Naive B cell (primary cell): ENCODE measurements at places on chromosomes 1 and 21. TPM values are rescaled to one million over a fixed set of nuclear protein-coding genes. Genes with fewer than 3 reads are reported as not detected.

- H3K27ac ChIP-seq: no peak overlapping the region
- H3K4me3 ChIP-seq: no peak overlapping the region
- DNase-seq: no peak
- H3K27me3 ChIP-seq: no peaks in the 10 kb centered on the region
- no peaks in the 10 kb centered on the region for H3K36me3 ChIP-seq
- no peaks in the 10 kb centered on the region for H3K4me1 ChIP-seq
Measured at GRCh38 chr21:15285556-15285955, 220.8 kb upstream of the NRIP1 start.

The APCS gene
- polyA plus RNA-seq: not detected

- no peak overlapping the region for H3K4me3 ChIP-seq
- H3K4me1 ChIP-seq: no peaks in the 10 kb centered on the region
- H3K27me3 ChIP-seq: no peaks in the 10 kb centered on the region
- H3K27ac ChIP-seq: no peak overlapping the region
- no peaks in the 10 kb centered on the region for H3K36me3 ChIP-seq
Measured at GRCh38 chr1:79737193-79737592, 730.7 kb upstream of the ADGRL4 start.

DNA sequence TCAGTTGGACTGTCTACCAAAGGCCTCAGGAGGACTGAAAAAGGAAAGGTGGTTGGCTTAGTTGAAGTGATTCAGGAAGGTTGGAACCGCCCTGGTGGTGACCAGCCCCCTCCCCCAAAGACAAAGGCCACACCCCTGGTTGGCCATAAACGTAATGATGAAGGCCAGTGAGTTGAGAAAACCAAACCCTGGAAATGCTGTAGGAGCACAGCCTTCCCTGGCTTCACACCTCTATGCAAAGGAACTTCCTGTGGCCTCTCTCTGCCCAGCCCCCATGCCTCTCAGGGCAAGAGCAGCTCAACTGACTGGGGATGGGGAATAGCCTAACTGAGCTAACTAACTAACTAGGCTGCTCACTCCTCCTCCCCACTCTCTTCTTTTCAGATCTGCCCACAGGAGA lies 90.4 kb downstream of the NPHP4 start:
- no peaks in the 10 kb centered on the region for H3K36me3 ChIP-seq
- H3K4me3 ChIP-seq: no peak overlapping the region
- no peak for DNase-seq
- H3K27me3 ChIP-seq: no peaks in the 10 kb centered on the region
- H3K4me1 ChIP-seq: no peaks in the 10 kb centered on the region

DNA sequence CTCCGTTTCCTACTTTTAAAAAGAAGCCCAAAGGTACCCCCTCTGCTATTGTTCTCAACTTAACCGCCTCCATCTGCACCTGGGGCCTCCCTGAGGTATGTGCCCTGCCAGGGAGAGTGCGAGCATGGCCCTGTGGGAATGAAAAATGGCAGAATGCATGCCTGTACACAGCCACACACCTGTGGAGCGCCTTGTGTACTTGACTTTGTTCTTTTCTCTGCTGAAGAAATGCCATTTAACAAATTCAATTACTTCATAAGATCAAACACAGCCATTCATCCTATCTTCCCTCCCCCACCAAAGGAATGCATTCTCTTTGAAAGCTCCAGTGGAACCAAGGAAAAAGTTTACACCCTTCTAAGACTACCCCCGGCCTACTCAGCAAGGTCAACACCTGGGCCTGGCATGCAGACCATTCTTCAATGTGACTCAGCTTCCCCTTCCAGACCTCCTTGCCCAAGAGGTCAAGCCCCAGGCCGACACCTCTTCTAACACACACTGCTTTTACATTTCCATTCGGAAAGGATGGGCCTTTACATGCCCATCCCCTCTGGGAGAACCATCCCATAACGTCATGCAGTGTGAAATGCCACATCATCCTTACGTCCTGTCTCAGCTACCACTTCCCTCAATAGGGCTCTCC lies 123.7 kb downstream of the SMYD2 start:
- no peaks in the 10 kb centered on the region for H3K36me3 ChIP-seq
- H3K27me3 ChIP-seq: no peaks in the 10 kb centered on the region

DNA sequence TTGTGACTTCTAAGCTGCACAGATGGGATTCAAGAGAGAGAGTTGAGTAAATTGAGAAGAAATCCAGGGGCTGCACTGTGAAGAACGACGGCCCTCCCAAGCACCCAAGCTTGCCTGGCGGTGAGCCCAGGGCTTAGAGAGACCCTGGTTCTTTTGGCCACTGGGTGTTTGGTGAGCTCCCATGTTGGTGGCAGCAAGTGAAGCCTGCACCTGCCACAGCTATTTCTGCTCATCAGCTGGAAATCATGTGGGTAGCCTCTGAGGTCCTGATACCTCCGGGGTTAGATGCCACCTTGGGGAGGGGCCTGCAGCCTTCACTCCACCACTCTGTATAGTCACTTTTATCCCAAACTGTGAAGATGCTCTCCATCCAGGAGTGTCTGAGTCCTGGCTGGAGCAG lies 6.2 kb upstream of the BTG2 start:
- peak overlapping the region; percentile 92 for H3K27ac ChIP-seq
- no peaks in the 10 kb centered on the region for H3K36me3 ChIP-seq
- no peaks in the 10 kb centered on the region for H3K27me3 ChIP-seq
- peaks cover 92% of the 10 kb centered on the region for H3K4me1 ChIP-seq
- H3K4me3 ChIP-seq: peak overlapping the region; percentile 83

DNA sequence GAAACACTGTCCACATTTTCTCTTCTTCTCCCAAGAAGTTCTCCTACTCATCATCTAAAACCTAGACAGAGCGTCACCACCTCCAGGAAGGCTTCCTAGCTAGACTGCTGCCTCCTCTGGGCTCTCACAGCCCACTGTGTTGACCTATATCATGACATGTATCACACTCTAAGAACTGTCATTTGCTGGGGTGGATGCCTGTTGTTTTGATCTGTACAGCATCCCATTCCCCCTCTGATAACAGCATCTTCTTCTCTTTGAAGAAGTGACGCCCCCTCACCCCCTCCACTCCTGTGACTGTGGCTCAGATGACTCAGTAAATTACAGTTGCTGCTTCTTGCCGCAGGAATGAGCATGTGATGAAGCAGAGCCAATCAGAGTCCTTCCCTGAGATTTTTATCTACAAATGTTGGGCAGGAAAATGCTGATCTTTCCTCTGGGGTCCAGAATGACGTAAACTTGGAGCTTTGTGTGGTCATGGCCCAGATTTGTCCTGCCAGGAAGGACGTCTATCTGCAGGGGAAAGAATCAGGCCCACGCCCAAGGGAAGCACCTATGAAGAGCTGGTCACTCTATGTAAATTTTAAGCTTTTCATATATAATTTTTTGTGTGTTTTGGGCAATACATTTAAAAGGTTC lies 28.0 kb upstream of the FOXO6 start:
- no peak overlapping the region for H3K4me3 ChIP-seq
- no peaks in the 10 kb centered on the region for H3K4me1 ChIP-seq
- no peaks in the 10 kb centered on the region for H3K36me3 ChIP-seq
- no peak overlapping the region for H3K27ac ChIP-seq
- peaks cover 27% of the 10 kb centered on the region for H3K27me3 ChIP-seq

DNA sequence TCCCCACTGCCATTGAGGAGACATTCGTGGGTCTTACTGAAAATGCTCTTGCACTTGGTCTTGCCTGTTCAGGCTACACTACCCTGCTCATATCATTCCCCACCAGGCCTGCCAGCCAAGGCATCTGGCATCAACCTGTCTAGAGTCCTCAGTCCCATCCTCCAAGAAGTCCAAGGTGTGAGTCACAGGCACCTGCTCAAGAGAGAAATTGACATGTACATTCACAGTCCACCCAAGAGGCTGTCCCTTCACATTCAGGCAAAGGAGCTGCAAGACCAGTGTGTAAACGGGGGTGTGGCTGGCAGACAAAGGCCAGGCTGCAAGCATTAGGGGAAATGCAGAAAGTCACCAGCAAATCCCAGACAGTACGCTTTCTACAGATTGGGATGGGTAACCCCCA lies 13.1 kb upstream of the PLA2G2C start:
- peaks cover 75% of the 10 kb centered on the region for H3K27me3 ChIP-seq
- H3K4me1 ChIP-seq: peaks cover 6% of the 10 kb centered on the region
- no peaks in the 10 kb centered on the region for H3K36me3 ChIP-seq
- no peak overlapping the region for H3K27ac ChIP-seq

The ADORA3 gene
- not detected for polyA plus RNA-seq

GRCh38 chr1:121418369-121419049 lies 233.7 kb downstream of the SRGAP2C start:
- no peak overlapping the region for H3K4me3 ChIP-seq
- no peaks in the 10 kb centered on the region for H3K36me3 ChIP-seq
- no peak for DNase-seq
- H3K27me3 ChIP-seq: peaks cover 12% of the 10 kb centered on the region

The CNR2 gene
- polyA plus RNA-seq: 49.1 TPM

- H3K36me3 ChIP-seq: no peaks in the 10 kb centered on the region
- peak overlapping the region; percentile 83 for H3K4me3 ChIP-seq
- H3K4me1 ChIP-seq: peaks cover 91% of the 10 kb centered on the region
- H3K27ac ChIP-seq: peak overlapping the region; percentile 100
Measured at GRCh38 chr1:203289281-203289981, 15.9 kb upstream of the BTG2 start.

The ZNF678 gene
- 13.4 TPM for polyA plus RNA-seq

- H3K27ac ChIP-seq: no peak overlapping the region
- no peak for DNase-seq
- H3K4me3 ChIP-seq: no peak overlapping the region
- H3K36me3 ChIP-seq: no peaks in the 10 kb centered on the region
- H3K4me1 ChIP-seq: peaks cover 12% of the 10 kb centered on the region
- peaks cover 73% of the 10 kb centered on the region for H3K27me3 ChIP-seq
Measured at GRCh38 chr1:18108299-18109057, 880 bp downstream of the IGSF21 start.

The LAMC1 gene
- 5.9 TPM for polyA plus RNA-seq

DNA sequence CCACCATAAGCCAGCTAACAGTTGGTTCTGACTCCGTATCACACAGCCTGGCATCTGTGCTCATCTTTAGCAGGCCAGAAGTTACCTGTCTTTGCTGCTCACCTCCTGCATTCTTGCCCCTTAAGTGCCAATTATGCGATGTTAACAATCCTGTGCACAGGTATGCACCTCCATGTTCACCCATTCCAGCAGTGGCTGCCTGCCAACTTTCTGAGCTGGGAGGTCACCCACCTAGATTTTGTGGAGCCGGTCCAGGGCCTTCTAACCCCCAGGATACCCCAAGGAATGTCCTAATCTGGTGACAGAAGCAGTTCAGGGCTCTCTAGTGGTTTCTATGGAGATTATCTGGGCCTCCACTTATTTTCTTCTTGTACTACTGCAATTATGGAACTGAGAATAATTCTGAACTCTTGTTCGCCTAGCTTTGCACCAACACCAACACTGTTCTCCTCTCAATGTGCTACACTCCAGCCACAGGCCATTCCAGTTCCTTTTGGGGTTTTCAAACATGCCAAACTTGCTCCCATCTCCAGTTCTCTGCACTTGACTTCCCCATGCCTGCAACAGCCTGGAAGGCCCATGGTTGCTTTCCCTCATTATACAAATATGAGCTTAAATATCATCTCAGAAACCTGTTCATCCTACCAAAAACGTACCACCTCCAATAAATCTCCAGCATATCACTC lies 9.0 kb downstream of the BCAR3 start:
- peaks cover 16% of the 10 kb centered on the region for H3K4me1 ChIP-seq
- peaks cover 12% of the 10 kb centered on the region for H3K36me3 ChIP-seq
- no peak for DNase-seq
- no peak overlapping the region for H3K4me3 ChIP-seq
- no peak overlapping the region for H3K27ac ChIP-seq

GRCh38 chr1:239389703-239390102 lies 3.3 kb downstream of the CHRM3 start:
- no peak for DNase-seq
- no peaks in the 10 kb centered on the region for H3K36me3 ChIP-seq
- peaks cover 62% of the 10 kb centered on the region for H3K27me3 ChIP-seq

The CELA2A gene
- polyA plus RNA-seq: not detected

The RPTN gene
- not detected for polyA plus RNA-seq

DNA sequence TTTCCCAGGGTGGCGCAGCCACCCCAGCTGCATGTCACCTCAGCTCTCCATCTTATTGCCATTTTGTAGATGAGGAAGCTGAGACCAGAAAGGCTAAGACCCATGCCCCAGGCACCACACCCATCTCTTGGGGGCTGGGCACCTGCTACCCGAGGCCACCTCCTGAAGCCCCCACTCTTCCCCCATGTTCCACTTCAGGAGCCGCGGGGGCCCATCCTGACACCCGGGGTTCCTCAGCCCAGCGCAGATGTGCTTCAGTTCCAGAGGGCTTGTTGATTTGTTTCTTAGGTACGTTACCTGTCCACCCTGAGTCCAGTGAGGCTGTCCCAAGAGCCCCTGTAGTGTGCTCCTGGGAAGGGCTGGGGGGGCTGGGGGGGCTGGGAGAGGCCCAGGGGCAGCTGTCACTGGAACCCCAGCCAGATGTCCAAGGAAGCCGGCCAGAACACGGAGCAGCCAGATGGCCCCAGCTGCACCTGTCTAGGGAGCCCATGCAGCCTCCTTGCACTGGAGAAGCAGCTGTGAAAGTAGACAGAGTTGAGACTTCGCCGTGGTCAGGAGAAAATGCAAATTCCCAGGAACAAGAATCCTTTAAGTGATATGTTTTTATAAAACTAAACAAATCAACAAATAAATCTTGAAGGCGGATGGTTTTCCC lies 17.1 kb upstream of the CCDC27 start:
- no peak overlapping the region for H3K27ac ChIP-seq
- peaks cover 5% of the 10 kb centered on the region for H3K27me3 ChIP-seq
- H3K4me1 ChIP-seq: no peaks in the 10 kb centered on the region
- H3K36me3 ChIP-seq: no peaks in the 10 kb centered on the region

The PLA2G5 gene
- polyA plus RNA-seq: not detected
